GM12891 (cell line): ENCODE measurements at places on chromosomes 2 and 18.
A peak's percentile ranks its signal among the peaks of the same experiment; 100 is the strongest.

- DNase-seq: no peak
These were observed 462.5 kb upstream of the FSHR start for GRCh38 chr2:49616800-49617199.

DNA sequence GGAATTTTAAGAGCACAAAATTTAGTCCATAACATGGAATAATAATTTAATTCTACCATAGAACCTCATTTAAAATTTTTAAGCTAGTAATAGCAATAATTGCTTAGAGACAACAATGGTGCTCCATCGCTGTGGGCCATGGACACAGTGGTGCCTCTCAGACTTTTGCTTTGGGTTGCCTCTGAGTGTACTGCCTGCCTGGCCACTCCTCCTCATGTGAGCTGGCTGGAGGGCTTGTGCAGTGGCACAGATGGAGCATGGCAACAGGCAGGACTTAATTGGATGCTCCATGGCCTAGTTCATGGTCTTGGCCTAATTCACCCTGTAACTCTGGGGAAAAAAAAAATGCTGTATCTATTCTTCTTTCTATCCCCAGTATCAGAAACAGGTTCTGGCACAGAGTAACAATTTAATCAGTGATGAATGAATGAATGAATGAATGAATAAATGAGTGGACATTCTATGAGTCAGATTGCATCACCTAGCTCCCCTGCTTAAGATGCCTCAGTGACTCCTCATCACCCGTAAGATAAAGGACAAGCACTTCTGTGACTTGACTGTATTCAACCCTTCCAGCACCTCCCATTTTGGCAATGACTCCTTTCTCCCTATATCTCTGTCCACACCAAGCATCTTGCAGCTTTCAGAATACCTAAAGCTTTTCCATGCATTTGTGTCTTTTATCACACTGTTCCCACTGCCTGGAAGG, 211.8 kb upstream of the SLC14A2 start:
- no peak for DNase-seq

DNA sequence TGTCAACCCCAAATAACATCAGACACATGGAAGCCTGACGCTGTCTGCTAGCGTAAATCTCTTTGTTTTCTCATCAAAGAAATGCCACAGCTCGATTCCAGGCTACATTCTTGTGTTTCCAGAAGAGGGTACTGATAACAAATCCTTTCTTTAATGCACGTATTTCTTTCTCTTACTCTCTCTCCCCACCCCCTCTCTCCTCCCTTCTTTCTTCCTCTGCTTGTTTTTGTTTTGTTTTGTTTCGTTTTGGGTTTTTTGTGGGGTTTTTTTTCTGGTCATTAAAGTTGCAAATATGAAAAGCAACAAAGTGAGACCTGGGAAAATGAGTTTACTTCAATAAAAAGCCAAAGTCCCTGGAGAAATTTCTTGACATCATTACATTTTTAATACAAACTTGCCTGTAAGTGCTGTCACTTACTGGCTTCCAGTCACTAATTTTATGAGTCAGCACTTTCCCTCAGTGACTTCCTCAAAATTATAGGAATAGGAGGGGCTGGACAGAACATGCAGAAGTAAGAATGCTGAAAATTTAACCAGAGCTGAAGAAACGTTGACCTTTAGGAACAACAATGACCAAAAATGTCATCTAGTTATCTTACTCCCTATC, 106.7 kb upstream of the NABP1 start:
- no peak for DNase-seq

GRCh38 chr2:230161184-230161583, 58.6 kb downstream of the SP110 start:
- no peak for DNase-seq

- DNase-seq: no peak
These were observed 2.1 kb downstream of the TTC39C start for GRCh38 chr18:24016643-24017042.

DNA sequence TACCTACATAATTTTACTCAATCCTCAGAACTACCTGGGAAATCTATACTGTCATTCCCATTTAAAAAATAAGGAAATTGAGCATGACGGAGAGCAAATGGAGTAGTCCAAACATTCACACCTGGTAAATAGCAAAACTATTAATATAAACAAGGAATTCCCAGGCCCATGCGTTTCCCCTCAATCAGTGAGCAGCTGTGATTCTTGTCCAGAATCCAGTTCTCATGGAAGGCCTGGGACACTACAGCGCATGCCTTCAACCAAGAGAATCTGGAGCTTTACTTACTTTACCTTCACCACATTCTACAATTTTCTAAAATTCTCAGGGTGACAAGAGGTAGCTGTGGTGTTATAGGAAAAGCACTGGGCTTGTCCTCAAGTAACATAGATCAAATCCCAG, 259.0 kb downstream of the LRATD1 start:
- no peak for DNase-seq

- no peak for DNase-seq
These were observed 11.4 kb downstream of the RAB31 start for GRCh38 chr18:9719421-9719981.

DNA sequence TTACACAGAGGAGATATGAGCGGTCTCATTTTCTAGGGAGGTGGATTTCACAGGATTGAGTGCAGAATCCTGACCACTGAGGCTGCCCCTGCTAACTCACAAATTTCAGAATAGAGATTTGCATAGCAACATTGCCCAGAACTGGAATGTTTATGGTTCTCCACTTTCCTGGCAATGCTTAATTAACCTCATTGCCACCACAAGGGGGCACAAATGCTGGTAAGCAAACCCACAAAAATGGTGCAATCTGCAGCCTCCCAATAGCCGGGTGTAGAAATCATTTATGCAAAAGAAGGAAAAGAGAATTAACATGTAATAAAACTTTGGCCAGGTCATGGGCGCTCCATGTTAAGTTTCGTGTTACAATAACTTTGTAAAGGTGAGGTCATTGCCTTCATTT, 112.4 kb downstream of the CYRIA start:
- DNase-seq: no peak

DNA sequence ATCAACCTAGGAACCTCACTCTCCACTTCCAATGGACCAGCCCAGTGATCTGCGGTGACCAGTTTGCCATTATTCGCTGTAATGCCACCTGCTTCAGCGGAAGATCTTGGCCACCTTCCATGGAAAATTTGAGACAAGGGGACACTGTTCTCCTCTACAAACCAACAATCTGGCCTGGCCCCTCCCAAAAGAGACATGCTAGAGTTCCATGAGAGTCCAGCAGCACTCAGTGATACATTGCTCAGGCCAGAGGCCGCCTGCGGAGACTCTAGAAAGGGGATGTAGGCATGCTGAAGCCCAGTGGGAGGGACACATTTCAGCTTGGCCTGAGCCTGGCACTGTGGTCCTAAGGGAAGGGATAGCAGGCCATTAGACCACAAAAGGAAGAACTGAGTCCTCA, 58.3 kb downstream of the COL6A3 start:
- DNase-seq: no peak

GRCh38 chr2:19911808-19912509, 10.2 kb upstream of the TTC32 start:
- DNase-seq: no peak

- no peak for DNase-seq
These were observed 8.8 kb upstream of the WNT6 start for GRCh38 chr2:218850796-218851195.

GRCh38 chr2:69309351-69310110, 77.5 kb downstream of the GFPT1 start:
- no peak for DNase-seq

- DNase-seq: no peak
These were observed 155.3 kb upstream of the CDH19 start for GRCh38 chr18:66759050-66759828.

DNA sequence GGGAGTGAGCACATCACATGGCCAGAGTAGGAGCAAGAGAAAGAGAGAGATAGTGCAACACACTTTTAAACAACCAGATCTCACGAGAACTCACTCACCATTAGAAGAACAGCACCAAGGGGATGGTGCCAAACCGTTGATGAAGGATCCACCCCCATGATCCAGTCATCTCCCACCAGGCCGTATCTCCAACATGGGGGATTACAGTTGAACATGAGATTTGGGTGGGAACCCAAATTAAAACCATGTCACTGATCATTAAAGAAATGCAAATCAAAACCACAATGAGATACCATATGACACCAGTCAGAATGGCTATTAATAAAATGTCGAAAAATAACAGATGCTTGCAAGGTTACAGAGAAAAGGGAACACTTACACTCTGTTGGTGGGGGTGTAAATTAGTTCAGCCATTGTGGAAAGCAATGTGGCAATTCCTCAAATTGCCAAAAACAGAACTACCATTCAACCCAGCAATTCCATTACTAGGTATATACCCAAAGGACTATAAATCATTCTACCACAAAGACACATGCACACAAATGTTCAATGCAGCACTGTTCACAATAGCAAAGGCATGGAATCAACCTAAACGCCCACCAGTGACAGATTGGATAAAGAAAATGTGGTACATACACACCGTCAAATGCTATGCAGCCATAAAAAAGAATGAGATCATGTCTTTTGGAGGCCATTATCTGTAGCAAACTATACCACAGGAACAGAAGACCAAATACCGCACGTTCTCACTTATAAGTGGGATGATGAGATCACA, 137.1 kb downstream of the COL6A3 start:
- DNase-seq: no peak

DNA sequence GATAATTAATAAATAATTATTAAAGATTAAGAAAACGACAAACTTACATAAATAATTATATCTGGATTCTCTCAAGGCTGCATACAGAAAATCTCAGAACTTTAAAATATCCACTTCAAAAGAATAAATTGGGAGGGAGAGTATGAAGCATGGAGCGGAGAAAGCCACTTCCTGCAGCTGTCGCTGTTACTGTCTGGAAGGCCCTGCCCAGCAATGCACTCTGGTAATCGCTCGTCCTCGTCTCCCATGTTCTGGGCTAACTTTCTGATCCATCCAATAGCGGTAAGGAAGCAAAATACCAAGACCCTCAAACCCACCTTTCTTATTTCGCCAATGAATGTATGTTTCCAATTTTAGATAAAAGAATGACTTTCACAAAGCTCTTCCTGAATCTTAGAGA, 26.7 kb downstream of the CYRIA start:
- DNase-seq: no peak

- no peak for DNase-seq
These were observed 528 bp upstream of the PPP4R3B start for GRCh38 chr2:55618025-55618274.

DNA sequence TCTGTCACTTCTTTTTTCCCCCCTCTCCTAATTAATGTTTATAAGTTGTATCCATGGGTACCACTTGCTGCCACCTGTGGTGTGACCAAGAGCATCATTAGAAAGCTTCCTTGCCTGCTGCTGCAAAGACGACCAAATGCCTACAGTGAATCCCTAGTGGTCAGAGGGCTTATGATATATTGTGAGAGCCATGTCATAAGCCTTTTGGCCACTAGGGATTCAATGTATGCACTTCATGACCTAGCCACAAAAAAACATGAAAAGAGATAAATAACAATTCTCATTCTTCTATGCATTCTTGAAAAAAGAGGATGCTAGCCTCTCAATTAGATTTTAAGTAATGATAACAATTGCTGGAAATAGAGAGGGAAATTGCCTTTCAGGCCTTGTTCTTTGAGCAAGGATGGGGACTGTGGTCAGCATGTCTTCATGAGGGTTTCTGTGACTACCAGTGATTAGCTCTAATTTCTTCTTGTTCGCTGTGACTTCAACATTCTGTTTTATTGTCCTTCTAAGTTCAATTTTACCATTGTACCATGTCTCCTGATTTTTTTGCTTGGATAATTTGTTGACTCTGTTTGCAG, 435.3 kb downstream of the TGIF1 start:
- peak; percentile 14 for DNase-seq

DNA sequence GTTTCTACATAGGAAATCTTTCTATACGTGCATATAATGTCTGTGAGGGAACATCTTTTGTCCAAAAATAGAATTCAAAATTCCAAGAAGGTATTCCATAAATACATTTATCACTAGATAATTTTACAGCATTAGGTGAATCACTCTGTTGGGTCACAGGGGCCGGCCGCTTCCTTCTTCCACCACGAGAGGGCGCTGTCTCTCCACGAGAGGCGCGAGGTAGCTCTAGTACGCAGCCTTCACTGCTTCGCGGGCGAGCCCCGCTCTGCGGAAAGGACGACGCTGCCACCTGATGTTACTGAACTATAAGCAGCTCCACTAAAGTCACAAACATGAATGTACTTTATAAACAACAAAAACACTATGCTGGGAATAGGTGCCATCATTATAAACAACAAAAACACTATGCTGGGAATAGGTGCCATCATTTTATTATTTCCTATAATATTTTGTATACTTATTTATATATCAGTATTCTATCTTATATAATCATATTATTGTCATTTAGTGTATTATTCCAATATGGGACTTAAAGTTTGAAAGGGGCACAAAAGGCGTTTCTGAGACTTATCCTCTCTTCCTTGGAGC, 69.4 kb upstream of the REV1 start:
- DNase-seq: peak; percentile 73

GRCh38 chr2:236261452-236261851, 2.8 kb downstream of the ASB18 start:
- no peak for DNase-seq

DNA sequence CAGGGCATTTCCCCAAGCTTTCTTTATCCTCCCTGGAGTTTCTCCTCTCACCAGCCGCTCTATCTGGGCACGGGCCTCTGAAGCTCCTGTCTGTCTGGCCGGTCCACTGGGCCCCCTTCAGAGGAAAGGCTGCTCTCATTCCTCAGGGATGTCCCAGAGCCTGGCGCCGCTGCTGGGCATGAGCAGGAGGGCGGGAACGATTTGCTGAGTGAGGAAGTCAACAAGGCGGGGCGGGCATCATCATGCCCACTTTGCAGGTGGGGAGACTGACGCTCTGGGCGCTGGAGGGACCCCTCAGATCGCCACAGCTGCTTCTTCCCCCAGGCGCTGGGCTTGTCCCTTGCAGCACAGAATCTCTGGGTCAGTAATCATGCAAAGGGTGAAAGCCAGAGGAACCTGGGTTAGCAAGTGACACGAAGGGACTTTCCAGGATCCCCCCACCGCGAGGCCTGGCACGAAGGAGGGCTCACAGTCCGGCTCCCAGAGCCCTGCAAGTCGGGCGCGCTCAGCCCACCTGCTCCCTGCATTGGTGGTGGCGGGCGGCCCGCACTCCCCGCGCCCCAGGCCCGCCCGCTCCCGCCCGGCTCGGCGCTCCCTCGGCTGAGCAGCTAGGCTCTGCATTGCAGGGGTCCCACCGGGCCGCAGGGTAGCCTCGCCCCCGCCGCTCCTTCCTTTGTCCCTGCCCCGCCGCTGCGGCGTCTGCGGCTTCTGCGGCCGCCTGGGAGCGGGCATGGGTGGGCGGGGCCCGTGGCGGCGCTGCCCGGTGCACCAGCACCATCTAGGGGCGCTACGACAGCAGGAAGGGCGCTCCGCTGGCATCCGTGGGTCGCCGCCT, 157.8 kb downstream of the CYRIA start:
- DNase-seq: peak; percentile 5

DNA sequence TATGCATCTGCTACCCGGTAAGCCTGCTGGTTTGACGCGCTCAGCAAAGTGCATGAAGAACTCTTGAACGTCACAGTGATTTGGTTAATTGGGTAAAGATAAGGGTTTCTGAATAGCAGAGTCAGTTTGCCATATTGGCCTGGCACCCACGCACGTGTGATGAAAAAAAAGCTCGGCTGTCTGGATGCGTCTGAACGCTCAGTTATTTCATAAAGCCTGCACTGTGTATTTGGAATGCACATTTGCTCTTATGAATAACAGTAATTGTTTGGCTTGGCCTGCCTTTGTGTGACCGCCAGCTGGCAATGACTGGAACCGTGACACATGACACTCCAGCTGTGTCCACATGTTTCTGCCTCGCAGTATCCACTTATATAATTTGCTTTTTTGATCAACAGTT, 129.2 kb upstream of the MEIS1 start:
- DNase-seq: no peak

GRCh38 chr2:14635391-14635871, 2.9 kb downstream of the LRATD1 start:
- DNase-seq: no peak
